ENCODE measurements at places on chromosomes 5 and 9.

- DNase-seq = no peak
These were observed 68.9 kb downstream of the ADAMTS6 start for GRCh38 chr5:65412842-65413241.

DNA sequence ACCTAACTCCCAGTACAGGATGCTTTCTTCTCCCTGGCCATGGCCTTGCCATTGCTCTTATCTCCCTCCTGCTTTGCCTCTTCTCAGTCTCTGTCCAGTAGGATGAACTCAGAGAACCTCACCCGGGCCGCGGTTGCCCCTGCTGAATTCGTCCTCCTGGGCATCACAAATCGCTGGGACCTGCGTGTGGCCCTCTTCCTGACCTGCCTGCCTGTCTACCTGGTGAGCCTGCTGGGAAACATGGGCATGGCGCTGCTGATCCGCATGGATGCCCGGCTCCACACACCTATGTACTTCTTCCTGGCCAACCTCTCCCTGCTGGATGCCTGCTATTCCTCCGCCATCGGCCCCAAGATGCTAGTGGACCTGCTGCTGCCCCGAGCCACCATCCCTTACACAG, at the start of gene OR5C1:
Gene OR5C1 (plus strand): TSS at position 103 of the 400 bp plus-strand sequence. CDS start 0 bp downstream, at position 103.
- no peak for DNase-seq

DNA sequence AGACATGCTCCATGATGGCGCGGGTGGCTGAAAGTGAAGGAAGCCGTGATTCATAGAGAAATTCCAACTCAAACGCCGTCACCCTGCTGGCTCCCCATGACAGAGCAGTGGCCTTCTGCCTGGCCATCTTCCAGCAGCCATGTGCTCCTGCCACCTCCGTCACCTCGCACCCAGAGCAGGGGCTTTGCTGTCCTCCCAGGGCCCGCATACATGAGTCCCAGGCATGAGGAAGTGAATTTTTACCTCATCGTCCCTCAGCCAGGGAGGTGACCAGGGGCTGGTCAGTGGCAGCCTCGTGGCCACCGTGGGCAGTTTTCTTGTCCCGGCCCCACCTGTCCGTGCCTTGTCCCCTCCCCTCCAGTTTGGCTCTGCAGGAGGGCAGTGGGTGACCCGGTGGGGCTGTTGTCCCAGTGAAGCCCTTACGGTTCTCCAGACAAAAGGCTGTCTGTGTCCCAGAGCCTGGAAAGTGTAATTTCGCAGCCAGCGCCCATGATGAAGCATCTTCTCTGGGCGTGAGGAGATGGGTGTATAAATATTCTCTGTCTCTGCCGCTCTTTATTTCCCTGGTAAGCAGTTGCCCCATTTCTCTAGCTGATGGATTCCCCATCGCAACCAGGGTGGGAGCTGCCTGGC, 124.0 kb upstream of the LMX1B start:
- no peak for DNase-seq

- DNase-seq = no peak
These were observed 226.2 kb upstream of the TBC1D2 start for GRCh38 chr9:98481676-98482075.

DNA sequence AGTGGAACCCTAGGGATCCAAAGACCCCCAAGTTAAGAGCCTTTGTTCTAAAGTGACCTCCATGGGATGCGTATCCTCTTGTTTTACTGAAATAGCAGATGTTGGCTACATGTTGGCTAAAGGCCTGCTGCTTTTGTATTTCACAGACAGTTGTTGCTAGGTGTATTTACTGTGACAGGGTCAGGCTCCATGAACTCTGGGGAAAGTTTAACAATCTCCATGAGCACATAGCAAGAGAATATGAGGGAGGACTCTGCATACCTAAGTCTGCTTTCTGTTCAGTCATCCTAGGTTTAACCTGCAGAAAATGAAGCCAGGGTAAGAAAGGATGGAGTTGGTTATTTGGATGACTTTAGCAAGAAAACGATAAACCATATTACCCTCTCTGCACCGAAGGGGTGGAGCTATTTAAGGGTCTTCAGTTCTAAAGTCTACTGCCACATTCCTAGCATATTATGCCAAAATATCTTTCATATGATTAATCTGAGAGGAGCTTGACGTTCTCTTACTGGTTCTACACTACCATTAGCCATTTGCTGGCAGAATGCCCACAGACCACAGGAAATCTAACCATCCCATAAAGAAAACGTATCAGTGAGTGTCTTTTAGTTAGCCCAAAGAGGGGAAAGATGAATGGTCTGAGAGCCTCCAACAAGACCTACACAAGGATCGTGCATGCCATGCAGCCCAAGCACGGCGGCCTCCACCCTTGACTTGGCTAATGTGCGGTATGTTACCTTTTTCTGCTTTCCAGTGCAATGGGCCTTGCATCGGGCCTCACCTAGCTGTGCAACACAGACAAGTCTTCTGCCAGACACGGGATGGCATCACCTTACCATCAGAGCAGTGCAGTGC, 127.8 kb downstream of the SAXO1 start:
- no peak for DNase-seq

DNA sequence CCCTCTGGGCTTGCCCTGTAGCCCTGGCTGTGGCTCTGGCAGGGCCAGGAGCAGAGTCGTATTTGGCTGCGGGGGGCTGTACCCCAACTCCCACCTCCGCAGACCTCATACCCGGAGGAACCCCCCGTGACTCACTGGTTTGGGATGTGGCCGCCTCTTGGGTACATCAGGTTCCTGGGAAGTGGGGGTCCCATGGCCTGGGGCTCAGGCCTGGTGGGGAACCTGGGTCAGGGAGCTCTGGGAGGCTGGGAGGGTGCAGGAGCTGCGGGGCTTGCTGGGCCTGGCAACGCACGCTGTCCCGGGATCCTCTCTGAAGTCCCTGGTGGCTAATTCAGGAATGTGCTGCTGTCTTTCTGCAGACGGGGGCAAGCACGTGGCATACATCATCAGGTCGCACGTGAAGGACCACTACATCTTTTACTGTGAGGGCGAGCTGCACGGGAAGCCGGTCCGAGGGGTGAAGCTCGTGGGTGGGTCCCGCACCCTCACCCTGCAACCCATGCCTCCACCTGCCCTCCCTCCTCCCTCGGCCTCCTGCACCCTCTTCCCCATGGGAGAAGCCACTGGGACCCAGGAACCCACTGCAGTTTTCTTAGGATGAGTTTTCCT, 2.4 kb downstream of the LCN1 start:
- no peak for DNase-seq

GRCh38 chr5:38048400-38048799, 208.6 kb upstream of the GDNF start:
- no peak for DNase-seq

Data from activated naive CD4-positive, alpha-beta T cell (primary cell).